ENCODE measurements at places on chromosomes 2 and 18. TPM values are rescaled to one million over a fixed set of nuclear protein-coding genes. Genes with fewer than 3 reads are reported as not detected.
A peak's percentile ranks its signal among the peaks of the same experiment; 100 is the strongest.

DNA sequence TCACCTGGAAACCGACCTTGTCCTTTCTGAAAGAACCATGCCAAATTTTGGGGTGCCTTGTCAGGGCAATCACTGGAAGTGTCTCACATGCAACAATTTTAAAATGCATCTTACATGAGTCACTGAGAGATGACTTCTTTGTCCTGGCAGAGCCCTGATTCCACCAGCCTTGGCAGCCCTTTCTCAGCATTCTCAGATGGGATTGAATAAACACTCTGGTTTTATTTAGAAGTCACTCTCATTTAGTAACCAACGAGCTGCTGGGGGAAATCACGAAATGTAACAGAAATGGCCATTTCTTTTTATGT is 3.8 kb upstream of the ATP8B1 start:
- DNase-seq: no peak
- no peak overlapping the region for H3K4me3 ChIP-seq
- no peaks in the 10 kb centered on the region for H3K36me3 ChIP-seq

DNA sequence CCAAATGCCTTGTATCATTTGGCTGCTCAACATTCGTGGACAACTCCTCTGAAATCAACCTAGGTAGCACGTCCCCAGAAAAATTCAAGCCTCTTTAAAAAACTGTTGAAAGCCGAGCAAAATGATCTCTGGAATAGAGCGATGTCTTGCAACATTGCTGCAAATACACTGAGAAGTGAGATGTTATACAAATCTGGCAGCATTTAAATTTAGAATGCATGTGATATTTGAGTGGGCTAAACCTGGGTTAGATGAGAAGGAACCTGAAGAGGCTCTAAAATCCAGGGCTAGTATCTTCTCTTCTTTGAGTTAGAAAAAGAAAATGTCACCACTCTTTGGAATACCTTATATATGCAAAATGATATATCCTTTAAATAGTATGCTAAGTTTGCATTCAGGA is 81.5 kb upstream of the ZBTB14 start:
- no peaks in the 10 kb centered on the region for H3K36me3 ChIP-seq
- no peaks in the 10 kb centered on the region for H3K4me1 ChIP-seq

DNA sequence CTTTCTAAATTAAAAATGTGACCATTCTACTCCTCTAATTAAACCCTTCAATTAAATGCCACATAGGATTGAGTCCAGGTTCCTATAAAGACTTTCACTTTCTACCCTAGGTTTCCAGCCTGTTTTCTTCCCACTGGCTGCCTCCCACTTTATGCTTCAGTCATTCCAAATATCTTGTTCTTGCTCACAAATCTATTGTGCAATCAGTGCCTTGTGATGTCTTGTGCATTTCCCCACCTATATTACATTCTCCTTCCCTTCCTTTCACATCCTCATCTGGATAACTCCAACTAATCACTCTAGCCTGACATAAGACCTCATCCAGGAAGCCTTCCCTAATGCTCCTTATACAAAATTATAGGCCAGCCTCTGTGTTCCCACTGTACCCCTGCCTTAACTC is 281.7 kb upstream of the LRATD1 start:
- no peak overlapping the region for H3K4me3 ChIP-seq
- no peak for DNase-seq
- no peaks in the 10 kb centered on the region for H3K36me3 ChIP-seq
- no peak overlapping the region for H3K27ac ChIP-seq

DNA sequence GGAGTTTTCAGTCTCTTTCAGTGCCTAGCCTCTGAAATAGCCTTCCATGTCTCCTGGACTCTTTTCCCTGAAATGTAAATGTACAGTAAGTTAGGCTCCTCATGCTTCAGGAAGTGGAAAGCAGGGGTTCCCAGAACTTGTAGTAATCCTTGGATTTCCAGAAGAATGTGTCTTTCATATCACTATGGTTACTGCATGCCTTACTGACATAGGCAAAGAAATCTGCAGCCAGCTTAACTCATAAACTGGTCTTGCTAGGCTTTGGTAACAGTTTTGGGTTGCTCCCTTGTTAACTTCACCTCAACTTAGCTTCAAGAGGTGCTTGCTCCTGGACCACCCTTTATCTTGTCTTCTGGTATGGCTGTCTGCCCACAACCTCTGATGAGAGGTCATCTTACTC is 686.8 kb upstream of the DDX18 start:
- H3K4me1 ChIP-seq: no peaks in the 10 kb centered on the region
- no peaks in the 10 kb centered on the region for H3K27me3 ChIP-seq
- H3K4me3 ChIP-seq: no peak overlapping the region

DNA sequence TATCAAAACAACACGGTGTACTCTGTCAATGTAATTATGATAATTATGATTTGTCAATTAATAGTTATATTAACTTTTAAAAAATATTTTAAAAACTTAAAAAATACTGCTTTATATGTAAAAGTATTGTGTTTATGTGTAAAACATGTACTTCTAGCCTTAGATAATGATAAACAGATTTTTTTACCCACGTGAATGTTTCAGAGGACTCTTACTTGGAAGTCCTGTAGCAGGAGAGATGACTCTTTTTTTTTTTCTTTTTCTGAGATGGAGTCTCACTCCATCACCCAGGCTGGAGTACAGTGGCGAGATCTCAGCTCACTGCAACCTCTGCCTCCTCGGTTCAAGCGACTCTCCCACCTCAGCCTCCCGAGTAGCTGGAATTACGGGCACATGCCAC is 6.2 kb upstream of the MTCL1 start:
- no peak overlapping the region for H3K4me3 ChIP-seq
- no peaks in the 10 kb centered on the region for H3K27me3 ChIP-seq
- DNase-seq: no peak
- H3K36me3 ChIP-seq: no peaks in the 10 kb centered on the region
- no peaks in the 10 kb centered on the region for H3K4me1 ChIP-seq

- H3K27ac ChIP-seq: no peak overlapping the region
- no peak for DNase-seq
- H3K27me3 ChIP-seq: no peaks in the 10 kb centered on the region
- H3K4me1 ChIP-seq: peaks cover 7% of the 10 kb centered on the region
These were observed 153.6 kb upstream of the DSEL start for GRCh38 chr18:67670024-67670543.

DNA sequence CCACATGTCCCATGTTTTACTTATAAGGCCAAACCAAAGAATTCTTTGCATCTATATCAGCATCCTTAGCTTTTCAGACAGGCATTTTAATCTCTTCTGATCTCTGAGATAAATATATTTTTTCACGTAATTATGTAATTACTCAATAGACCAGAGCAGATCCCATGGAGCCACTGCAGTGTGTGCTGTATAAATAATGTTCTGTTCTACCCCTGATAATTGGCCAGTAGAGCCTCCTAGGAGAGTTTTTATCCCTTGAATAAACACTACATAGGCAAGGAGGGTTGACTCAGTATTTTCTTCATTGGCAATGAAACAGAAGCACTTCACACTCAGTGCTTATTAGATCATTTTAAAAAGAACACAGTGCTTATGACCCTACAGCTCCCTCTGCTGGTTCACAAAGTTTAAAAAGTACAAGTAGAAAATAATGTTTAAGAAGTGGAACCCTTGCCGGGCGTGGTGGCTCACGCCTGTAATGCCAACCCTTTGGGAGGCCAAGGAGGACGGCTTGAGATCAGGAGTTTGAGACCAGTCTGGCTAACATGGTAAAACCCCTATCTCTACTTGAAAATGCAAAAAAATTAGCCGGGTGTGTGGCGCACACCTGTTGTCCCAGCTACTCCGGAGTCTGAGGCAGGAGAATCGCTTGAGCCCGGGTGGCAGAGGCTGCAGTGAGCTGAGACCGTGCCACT is 91.9 kb downstream of the PPP1R1C start:
- no peaks in the 10 kb centered on the region for H3K4me1 ChIP-seq
- DNase-seq: no peak
- H3K4me3 ChIP-seq: no peak overlapping the region
- no peak overlapping the region for H3K27ac ChIP-seq

- DNase-seq: no peak
- no peak overlapping the region for H3K4me3 ChIP-seq
- H3K27ac ChIP-seq: no peak overlapping the region
These were observed 113.5 kb downstream of the NYAP2 start for GRCh38 chr2:225512876-225513540.

GRCh38 chr2:11248-11941 is 34.9 kb downstream of the FAM110C start:
- peak overlapping the region; percentile 63 for H3K4me3 ChIP-seq
- DNase-seq: peak; percentile 97
- H3K27me3 ChIP-seq: no peaks in the 10 kb centered on the region
- H3K4me1 ChIP-seq: no peaks in the 10 kb centered on the region

- H3K27me3 ChIP-seq: no peaks in the 10 kb centered on the region
- H3K4me3 ChIP-seq: no peak overlapping the region
- H3K4me1 ChIP-seq: no peaks in the 10 kb centered on the region
- DNase-seq: no peak
These were observed 134.5 kb upstream of the CAB39 start for GRCh38 chr2:230578106-230578505.

DNA sequence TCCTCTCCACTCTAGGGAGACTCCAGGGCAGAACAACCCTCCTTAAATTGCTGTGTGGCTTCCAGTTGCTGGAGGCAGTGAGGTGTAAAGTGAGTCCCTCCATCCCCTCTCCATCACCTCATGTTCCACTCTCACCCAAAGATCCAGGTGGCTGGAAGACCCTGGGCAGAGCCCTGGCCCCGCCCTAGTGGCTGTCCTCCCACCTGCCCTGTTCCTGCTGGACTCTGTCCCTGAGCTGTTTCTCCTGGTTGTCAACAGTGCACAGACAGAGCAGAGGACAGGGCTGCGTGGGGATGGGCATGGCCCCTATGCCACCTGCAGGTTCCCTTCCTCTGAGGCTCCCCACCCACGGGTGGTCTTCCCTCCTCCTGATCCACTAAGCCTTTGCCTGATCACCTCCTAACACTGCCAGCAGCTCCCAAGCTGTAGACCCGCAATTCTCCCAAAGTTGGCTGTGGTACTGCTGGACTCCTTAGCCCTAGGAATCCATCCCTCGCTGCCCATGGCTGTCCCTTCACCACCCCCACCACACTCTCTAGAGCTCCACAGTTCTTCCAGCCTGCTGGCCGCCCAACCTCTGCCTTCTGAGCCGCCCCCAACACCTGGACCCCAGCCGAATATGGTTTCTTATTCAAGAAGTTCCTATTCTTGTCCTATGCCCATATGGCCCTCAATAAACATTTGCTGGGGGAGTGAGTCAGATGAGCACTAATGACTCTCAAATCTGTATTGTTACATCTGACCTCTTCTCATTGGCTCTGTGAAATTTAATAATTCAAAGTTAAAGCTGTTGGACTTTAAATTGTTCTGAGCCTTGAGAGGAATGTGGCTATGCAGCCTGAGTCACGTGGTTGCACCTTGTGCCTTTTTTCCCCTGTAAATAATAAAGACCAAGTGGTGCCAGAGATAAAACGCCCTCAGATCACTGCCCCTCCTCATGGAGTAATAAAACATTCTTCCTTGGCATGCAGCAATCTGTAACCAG is 260.0 kb upstream of the HS6ST1 start:
- no peaks in the 10 kb centered on the region for H3K36me3 ChIP-seq
- no peak for DNase-seq
- H3K27ac ChIP-seq: no peak overlapping the region
- no peaks in the 10 kb centered on the region for H3K27me3 ChIP-seq

GRCh38 chr18:76444446-76445105 is 50.5 kb downstream of the ZNF516 start:
- H3K27ac ChIP-seq: no peak overlapping the region
- H3K36me3 ChIP-seq: peaks cover 7% of the 10 kb centered on the region
- DNase-seq: no peak
- H3K27me3 ChIP-seq: no peaks in the 10 kb centered on the region
- H3K4me1 ChIP-seq: no peaks in the 10 kb centered on the region
- no peak overlapping the region for H3K4me3 ChIP-seq

GRCh38 chr2:216292886-216293301 is 79.4 kb downstream of the MARCHF4 start:
- H3K4me1 ChIP-seq: peaks cover 4% of the 10 kb centered on the region
- H3K4me3 ChIP-seq: no peak overlapping the region
- H3K27me3 ChIP-seq: no peaks in the 10 kb centered on the region
- H3K27ac ChIP-seq: no peak overlapping the region

DNA sequence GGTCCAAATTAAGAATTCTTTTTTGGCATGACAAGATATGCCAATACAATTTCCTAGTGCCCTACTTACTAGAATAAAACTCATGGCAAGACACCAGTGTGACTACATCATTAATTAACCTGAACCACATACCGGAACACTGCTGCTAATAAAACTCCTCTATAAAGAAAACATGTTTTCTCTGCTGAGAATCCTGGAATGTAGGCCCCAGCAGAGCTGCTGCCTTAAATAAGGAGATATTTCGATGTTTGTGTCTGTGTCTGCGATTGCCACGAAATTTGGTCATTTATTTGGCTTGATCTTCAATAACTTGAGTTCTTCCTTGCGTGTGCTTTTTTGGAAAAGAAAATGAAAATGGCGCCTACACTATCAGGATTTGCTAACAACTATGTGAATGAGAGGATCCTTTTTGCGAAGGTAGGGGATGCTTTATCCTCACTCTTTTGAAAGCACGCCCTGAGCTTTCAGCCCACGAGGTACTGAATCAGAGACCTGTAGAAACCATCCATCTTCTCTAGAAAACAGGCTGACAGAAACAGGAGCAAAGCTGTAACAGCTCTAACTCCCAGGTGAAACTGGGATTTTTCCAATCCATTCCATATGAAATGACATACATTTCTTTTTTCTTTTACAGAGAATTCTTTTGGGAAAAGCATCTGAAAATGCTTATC is 27.0 kb downstream of the KLF7 start:
- no peak for DNase-seq
- H3K4me3 ChIP-seq: no peak overlapping the region
- H3K36me3 ChIP-seq: peaks cover 5% of the 10 kb centered on the region
- no peak overlapping the region for H3K27ac ChIP-seq

- H3K4me3 ChIP-seq: no peak overlapping the region
- H3K36me3 ChIP-seq: peaks cover 16% of the 10 kb centered on the region
- H3K27me3 ChIP-seq: no peaks in the 10 kb centered on the region
These were observed 106.8 kb downstream of the SLC39A10 start for GRCh38 chr2:195763866-195764265.

- no peaks in the 10 kb centered on the region for H3K27me3 ChIP-seq
- peaks cover 15% of the 10 kb centered on the region for H3K4me1 ChIP-seq
- H3K27ac ChIP-seq: no peak overlapping the region
- no peak overlapping the region for H3K4me3 ChIP-seq
- no peaks in the 10 kb centered on the region for H3K36me3 ChIP-seq
These were observed 179.8 kb downstream of the NEDD4L start for GRCh38 chr18:58223717-58224424.

The APLF gene
- 3.7 TPM for total RNA-seq

The DUSP2 gene
- total RNA-seq: 13.5 TPM

The EIF2AK2 gene
- 55.7 TPM for total RNA-seq

The VWA3B gene
- total RNA-seq: not detected

The CETN1 gene
- not detected for total RNA-seq

The UGT1A5 gene
- total RNA-seq: not detected

The CIB4 gene
- total RNA-seq: not detected

The RBKS gene
- 2.3 TPM for total RNA-seq

The FBLN7 gene
- 1.4 TPM for total RNA-seq

The GCG gene
- total RNA-seq: not detected

The POMC gene
- 1.6 TPM for total RNA-seq

The CPLX4 gene
- not detected for total RNA-seq

The ABCG5 gene
- total RNA-seq: not detected

The ASB18 gene
- total RNA-seq: not detected

The CCDC141 gene
- 1.0 TPM for total RNA-seq
